PC-3 (cell line): ENCODE measurements at places on chromosomes 6 and 20.
A peak's percentile ranks its signal among the peaks of the same experiment; 100 is the strongest.

- no peak for DNase-seq
These were observed 21.7 kb downstream of the ZSCAN12 start for GRCh38 chr6:28377879-28378278.

DNA sequence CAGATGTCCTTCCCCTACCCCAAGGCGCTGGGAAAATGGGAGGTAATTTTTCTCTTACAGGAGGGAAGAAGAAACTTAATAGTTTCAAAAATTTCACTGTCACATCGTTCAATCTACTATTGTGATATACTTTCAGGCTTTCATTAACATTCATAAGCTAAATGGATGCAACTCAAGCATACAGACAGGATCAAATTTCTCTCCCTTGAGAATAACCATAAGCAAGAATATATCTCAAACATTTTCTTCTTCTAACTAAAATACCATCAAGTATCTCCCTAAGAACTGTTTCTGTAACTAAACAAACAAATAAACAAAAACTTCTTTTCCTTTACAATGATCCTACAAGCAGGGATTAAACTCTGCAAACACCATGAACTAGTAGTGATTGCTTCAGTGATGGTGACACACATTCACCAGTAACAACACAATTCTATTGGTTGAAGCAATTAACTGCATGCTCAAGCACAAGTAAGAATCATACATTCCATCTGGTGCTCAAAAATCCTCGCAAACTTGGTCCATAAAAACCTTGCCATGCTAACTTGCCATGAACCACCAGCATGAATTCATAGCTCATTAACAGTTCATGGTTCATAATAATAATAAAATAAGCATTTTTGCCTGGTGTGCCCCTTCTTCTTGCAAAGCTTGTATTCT is 183.8 kb downstream of the PTPRK start:
- DNase-seq: no peak

DNA sequence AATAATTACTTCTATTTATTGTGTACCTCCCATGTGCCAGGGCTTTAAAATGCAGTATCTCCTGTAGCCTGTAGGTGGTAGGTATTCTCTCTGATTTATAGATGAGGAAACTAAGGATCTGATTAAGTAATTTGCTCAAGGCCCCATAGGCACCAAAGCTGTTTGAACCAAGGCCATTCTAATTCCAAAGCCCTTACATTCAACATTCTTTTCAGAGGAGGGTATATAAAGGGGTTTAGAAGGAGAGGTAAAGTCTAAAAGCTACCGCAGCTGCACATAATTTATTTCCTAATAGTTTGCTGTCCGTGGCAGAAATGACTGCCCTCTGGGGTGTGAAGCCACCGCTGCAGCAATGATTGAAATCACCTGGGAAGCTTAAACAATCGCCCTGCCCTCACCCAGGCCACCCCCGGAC is 95.0 kb upstream of the FAM8A1 start:
- DNase-seq: peak; percentile 39

- DNase-seq: no peak
These were observed 1.6 kb upstream of the NPBWR2 start for GRCh38 chr20:64108731-64109681.

- DNase-seq: no peak
These were observed 861 bp upstream of the NHSL1 start for GRCh38 chr6:138500045-138500665.

GRCh38 chr6:38671885-38672467 is 31.0 kb downstream of the GLO1 start:
- peak; percentile 78 for DNase-seq

DNA sequence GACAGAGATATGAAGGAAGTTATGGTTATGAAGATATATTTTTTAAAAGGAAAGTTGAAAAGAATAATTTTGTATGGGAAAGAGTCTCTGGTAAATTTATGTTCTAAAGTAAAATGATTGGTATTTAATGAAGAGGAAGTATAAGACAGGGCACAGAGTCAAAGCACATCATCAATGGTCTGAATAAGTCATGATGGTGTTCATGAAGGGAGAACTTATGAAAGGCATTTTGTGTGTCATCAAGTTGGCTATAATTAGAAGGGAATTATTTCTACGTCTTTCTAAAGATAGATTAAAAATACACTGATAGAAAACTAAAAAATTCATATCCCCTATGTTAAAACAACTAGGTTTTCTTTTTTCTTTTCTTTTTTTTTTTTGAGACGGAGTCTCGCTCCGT is 21.4 kb upstream of the SNAI1 start:
- no peak for DNase-seq

DNA sequence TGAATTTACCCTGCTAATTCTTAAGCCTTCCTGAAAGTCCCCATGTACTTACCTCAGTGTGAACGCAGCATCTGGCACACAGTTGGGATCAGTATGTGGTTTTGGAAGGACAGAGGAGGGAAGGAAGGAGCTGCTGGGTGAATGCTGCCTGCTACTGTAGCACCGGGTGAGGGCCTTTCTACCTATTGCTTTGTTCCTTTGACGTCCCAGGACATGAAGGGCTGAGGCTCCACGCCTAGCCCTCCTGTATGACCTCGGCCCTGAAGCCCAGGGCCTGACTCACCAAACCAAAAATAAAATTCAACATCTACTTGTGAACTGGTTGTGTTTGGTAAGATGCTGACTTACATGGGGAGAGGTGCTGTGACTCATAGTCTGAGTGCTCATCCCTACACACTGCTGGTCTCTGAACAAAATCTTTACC is 51.1 kb downstream of the ARID1B start:
- peak; percentile 83 for DNase-seq

DNA sequence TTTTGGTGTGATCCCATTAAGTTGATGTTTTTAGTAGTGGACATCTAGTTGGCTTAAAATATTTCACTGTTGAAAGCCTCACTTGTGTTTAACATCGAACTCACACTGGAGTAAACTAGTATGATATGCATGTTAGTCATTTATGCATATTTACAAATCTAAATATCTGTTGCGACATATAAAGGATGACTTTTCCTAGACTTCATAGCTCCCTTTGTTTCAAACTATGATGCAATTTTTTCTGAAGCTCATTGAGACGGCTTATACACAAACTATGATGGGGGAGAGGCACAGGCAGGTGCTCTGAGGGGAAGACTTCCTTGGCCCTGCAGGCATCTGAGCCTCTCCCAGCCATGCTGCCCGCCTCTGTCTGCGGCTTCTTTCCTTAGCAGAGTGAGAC is 11.8 kb upstream of the FOXC1 start:
- DNase-seq: peak; percentile 82

- DNase-seq: no peak
These were observed 42.6 kb upstream of the SLA2 start for GRCh38 chr20:36688630-36689029.

- DNase-seq: peak; percentile 75
These were observed 21.1 kb upstream of the NEDD9 start for GRCh38 chr6:11253594-11253993.

DNA sequence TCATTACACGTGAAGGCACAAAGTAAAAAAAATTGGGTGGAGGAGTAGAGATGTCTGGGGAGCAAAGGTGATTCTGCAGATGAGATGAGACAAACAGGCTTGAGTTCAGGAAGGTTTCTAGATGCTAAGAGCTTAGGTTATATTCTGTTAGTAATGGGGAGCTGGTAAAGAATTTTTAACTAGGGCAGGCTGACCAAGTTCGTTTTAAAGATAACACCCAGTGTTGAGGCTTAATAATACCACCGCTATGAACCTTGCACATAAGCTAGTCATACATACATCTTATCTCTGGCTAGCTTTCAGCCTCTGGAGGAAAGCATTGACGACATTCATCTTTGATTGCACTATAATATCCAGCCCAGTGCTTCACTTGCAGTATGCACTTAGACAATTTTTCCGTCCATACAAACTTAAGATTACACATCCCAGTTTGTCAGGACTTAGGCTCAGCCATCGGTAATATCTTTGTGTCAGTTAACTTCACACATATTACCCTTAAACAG is 12.1 kb downstream of the NHSL1 start:
- no peak for DNase-seq

- no peak for DNase-seq
These were observed 62.5 kb downstream of the CNKSR3 start for GRCh38 chr6:154447954-154448353.

GRCh38 chr20:40279390-40279789 is 409.6 kb downstream of the MAFB start:
- DNase-seq: no peak

DNA sequence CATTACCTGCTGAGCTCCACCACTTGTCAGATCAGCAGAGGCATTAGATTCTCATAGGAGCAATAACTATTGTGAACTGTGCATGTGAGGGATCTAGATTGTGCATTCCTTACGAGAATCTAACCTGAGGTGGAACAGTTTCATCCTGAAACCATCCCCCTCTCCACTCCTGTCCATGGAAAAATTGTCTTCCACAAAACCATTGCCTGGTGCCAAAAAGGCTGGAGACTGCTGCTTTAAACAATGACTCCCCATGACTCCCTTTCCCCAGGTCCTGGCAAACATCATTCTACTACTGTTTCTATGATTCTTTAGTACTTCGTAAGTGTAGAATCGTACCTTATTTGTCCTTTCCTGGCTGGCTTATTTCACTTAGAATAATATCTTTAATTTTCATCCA is 9.7 kb upstream of the DYNLRB1 start:
- no peak for DNase-seq

DNA sequence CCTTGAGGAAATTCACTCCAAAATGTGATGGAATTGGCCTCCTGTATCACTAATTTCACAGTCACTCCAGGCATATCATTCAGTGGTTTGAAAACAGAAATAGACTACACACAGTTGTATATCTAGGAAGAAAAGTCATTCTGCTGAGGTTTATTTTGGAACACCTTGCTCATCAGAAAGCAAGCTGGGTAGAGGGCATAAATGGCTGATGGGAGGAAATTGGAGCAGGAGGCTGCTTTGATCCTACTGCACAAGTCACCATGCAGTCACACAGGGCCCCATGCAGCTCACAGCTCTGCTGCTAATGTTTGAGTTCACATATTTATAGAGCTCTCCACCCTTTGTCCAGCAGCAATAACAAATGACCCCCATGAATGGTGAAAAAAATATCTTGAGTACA is 12.3 kb downstream of the NHLRC1 start:
- no peak for DNase-seq

DNA sequence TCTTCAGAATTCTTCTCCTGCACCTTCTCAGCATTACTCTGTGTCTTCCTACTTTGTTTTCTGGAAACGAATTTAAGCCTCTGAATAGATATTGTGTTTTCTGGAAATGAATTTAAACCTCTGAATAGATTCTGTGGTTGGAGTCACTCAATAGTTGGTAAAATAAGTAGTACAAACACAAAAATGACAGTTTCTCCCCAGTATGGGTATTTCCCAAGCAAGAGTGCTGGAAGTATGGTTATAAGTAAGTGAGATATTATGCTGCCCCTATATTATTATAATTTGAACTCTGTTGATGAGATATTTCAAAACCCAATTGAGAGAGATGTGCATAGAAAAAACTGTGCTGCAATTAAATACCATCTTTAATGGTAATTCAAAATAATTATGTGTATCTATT is 94.9 kb downstream of the TINAG start:
- no peak for DNase-seq

- no peak for DNase-seq
These were observed 116.3 kb downstream of the SNX5 start for GRCh38 chr20:17852323-17852722.

DNA sequence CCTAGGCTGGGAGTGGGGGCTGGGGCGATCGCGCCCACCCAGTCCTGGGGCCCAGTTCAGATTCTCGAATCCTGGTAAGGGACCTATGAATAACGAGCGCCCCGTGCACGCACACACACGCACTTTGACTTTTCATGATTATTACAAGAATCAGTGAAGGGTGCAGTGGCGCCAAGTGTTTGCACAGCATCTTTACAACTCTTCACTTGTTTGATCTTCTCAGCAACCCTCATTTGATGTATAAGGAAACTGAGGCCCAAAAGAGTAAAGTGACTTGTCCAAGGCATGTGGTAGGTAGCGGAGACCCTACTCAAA is 863 bp upstream of the LRFN2 start:
- DNase-seq: no peak

GRCh38 chr20:12321736-12322135 is 404.0 kb downstream of the BTBD3 start:
- DNase-seq: no peak

DNA sequence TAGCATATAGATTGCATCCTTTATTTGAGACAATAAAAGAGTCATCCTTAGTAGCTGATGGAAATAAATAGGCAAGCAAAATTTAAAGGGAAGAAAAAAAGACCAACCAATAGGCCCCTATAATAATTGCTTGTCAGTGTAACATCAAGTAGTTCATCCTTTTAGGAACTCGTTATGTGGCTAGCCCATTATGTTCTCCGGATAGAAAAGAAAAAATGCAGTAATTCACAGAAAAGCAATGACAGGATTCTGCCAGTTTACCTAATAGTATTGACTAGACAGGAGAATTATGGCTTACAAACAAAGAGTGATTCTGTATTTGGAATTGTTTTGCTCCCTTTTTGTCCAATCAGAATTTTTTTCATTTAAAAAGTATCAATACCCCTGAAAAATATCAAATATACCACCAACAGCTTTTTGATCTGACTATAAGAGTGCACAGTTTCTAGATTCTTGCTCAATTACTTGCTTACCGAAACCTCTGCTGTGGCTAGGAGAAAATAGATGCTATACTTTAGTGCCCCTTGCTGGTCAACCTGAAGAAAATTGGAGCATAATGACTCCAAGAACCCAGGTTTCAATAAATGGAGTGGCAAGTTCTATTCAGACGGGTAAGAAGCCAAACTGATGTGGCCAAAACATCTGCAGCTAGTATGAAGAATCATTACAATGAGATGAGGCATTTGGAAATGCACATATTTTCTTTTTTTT is 91.5 kb upstream of the SASH1 start:
- peak; percentile 56 for DNase-seq

DNA sequence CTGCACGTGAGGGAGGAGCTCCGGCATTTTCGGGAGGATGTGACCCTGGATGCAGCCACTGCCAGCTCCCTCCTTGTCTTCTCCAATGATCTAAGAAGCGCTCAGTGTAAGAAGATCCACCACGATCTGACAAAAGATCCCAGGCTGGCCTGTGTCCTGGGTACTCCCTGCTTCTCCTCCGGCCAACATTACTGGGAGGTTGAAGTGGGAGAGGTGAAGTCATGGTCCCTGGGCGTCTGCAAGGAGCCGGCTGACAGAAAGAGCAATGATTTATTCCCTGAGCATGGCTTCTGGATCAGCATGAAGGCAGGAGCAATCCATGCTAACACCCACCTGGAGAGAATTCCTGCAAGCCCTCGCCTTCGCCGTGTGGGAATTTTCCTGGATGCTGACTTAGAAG is 2.8 kb downstream of the RFPL4B start:
- no peak for DNase-seq

DNA sequence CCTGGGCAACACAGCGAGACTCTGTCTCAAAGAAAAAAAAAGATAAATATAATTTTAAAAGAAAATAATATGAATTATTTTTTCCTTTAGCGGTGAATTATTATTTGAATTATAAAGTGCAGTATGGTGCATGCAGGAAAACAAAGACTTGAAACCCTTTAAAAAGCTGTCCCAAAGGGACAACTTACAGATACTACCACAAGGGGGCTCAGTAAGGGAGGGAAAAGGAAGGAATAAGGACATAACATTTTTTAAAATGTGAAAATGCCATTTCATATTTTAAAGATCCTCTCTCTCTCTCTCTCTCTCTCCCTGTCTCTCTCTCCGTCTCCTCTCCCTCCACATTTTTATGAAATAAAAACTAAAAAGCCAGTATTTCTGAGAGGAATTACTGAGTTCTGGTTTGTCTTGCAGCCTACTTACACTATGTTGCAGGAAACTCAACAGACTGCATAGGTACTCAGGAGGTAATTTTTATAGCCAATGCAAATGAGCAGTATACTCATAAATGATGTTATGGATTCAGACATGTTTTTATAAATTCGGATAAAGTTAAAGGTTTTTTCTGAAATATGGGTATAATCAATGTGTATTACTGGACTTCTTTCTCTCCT is 455.0 kb upstream of the GJE1 start:
- peak; percentile 63 for DNase-seq

GRCh38 chr6:37056439-37057127 is 51.1 kb downstream of the FGD2 start:
- DNase-seq: peak; percentile 93
